ENCODE measurements at places on chromosomes 1 and 21.

DNA sequence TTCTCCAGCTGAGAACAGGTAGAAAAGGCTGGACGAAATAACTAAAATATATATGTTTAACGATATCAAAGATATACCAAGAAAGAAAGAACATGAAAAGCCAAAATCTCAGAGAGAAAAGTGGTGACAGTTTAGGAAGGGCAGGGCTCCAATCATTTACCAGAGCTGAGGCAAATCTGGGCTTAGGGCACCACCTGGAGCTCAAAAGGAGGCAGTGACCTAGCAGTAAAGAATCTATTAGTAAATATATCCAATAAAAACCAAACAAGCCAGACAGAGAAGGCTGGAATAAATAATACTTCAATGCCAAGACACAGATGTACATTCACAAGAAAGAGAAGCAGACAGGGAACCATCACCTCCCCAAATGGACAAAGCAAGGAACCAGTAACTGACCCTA lies 43.5 kb downstream of the CHIA start:
- peak; percentile 9 for DNase-seq

- DNase-seq, result no peak
These were observed 28.5 kb upstream of the ARHGAP29 start for GRCh38 chr1:94265906-94266305.

DNA sequence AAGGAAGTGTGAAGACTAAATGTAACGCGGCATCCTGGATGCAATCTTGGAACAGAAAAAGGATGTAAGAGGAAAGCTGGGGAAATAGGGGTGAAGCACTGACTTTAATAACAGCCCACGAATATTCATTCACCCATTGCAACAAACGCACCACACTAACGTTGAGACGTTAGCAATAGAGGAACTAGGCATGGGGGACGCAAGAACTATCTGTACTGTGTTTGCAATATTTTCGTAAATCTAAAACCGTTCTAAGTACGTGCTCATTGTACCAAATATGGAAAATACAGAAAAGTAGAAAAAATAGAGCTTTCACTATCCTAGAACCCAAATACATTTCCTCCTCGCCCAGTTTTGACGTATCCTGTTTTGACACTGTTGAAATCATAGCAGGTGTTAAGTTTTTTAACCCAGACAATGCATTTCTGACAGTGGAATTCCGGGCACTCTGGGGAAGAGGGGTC lies 3.9 kb downstream of the LAPTM5 start:
- no peak for DNase-seq

- no peak for DNase-seq
These were observed 1.0 kb downstream of the KCNK1 start for GRCh38 chr1:233614743-233615521.

GRCh38 chr1:80640978-80641377 lies 1159.8 kb upstream of the ADGRL2 start:
- DNase-seq, result no peak

DNA sequence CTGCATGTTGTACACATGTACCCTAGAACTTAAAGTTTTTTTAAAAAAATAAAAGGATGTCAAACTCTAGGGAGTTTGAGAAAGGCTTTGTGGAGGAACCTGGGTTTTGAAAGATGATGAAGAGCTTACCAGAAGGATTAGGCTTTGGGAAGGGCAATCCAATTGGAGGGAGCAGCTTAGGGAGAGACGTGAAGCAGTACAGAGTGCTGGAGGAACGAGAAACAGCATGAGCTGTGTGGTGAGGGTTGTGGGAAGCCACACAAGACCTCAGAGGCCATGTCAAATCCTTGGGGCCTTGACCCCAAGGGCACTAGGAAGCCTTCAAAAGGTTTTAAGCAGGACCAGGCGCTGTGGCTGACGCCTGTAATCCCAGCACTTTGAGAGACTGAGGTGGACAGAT lies 8.4 kb upstream of the KPNA6 start:
- DNase-seq, result no peak

DNA sequence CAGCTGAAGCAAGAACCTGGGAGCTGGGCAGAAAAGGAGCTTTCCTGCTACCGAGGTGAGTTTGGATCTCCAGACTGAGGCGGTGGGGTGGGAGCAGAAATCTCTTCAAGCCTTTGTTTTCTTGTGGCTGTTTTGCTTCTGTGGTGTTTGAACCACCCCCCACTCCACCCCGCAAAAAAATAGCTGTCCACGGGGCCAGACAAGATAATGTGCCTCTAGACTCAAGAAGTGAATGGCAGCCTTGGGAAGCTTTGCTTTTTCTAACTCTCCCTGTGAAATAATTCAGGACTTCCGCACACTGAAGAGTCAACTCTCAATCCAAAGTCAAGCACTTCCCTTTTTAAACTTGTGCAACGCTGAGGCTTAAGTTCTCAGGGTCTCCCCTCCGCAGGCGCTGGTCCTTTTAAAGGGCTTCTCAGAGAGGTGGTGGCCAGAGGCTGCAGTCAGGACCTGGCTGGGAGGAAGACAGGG lies 159.6 kb upstream of the COA6 start:
- no peak for DNase-seq

DNA sequence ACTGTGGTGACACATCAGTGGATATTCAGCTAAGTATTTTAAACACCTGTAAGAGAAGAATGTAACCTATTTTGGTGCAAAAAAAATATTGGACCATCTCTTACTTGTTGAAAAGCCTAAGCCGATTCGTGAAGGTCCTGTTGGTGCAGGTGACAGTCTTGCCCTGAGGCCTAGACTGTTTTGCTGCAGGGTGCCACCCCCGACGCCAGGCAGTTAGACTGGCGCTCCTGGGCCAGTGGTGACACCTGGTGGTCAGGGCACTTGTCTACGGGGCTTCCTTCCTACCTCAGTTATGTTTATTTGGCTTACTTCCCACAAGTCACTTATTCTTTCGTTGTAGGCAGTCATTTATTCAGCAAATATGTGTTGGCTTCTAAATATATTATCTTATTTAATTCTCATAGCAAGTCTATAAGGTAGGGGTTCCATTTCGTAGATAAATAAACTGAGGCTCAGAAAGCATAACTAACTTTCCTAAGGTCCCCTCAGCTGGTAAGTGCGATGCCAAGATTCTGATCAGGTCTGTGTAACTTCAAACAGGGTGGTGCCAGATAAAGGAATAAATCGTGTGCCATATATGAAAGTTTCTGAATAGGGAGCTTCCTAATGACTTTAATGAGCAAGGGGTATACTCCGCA lies 1.9 kb downstream of the EEIG2 start:
- DNase-seq, result peak; percentile 55

GRCh38 chr1:80250573-80251168 lies 1244.1 kb upstream of the ADGRL4 start:
- no peak for DNase-seq

GRCh38 chr21:38301321-38302214 lies 44.8 kb downstream of the KCNJ15 start:
- no peak for DNase-seq

DNA sequence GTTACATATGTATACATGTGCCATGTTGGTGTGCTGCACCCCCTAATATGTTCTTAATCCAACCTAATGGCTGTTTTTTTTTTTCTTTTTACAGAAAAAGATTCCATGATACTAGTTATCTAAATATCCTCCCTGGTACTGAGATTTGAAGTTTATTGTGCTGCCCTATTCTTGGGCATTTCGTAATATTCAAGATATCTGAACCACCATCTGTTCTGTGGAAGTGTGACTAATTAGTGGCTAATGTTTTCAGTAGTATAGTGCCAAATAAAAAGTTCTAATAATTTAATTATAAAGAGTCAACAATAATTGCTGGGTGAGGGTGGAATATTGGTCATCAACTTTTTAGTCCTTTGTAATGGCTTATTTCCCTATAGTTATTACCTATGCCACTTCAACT lies 217.5 kb downstream of the GABPA start:
- no peak for DNase-seq

GRCh38 chr1:156655151-156655903 lies 13.4 kb downstream of the BCAN start:
- no peak for DNase-seq

- DNase-seq, result no peak
These were observed 31.8 kb upstream of the KCND3 start for GRCh38 chr1:112021263-112021662.

- DNase-seq, result no peak
These were observed 10.1 kb upstream of the SLAMF9 start for GRCh38 chr1:159964144-159964543.

- DNase-seq, result no peak
These were observed 31.1 kb upstream of the POFUT2 start for GRCh38 chr21:45318556-45319404.

DNA sequence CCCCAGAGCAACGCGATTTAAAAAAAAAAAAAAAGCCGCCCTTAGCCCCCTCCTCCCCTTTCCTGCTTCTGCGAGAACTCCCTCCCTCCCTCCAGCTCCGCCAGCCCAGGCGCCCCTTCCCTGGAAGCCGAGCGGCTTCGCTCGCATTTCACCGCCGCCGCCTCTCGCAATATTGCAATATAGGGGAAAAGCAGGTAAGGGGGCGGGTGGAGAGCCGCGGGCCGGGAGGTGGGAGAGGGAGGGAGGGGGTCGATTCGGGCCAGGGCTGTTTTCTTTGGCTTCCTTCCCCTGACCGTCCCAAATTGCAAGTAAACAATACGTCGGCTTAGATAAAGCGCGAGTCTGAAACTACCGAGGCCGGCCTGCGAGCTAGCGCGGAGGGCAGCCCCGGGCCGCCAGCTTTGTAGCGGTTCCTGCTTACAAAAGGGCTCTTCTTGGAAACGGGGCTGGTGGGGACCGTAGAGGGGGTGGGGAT lies 408 bp downstream of the LMO4 start:
- no peak for DNase-seq

DNA sequence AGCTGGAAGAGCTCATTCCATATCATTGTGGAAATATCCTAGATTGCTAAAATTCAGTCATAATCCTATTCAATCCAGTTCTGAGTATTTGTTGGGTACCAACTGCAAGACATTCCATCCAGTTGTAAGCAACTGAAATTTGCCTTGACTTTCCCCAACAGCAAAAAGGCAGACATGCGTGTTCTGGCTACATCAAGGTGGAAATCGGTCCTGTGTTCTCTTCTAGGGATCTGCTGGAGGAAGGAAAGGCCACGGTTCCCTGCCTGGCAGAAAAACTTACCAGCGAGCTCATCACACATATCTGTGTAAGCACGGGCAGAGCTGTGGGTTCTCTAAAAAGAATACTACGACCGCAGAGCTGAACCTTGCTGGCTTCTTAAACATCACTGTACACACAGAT lies 17.5 kb downstream of the MX1 start:
- DNase-seq, result no peak

DNA sequence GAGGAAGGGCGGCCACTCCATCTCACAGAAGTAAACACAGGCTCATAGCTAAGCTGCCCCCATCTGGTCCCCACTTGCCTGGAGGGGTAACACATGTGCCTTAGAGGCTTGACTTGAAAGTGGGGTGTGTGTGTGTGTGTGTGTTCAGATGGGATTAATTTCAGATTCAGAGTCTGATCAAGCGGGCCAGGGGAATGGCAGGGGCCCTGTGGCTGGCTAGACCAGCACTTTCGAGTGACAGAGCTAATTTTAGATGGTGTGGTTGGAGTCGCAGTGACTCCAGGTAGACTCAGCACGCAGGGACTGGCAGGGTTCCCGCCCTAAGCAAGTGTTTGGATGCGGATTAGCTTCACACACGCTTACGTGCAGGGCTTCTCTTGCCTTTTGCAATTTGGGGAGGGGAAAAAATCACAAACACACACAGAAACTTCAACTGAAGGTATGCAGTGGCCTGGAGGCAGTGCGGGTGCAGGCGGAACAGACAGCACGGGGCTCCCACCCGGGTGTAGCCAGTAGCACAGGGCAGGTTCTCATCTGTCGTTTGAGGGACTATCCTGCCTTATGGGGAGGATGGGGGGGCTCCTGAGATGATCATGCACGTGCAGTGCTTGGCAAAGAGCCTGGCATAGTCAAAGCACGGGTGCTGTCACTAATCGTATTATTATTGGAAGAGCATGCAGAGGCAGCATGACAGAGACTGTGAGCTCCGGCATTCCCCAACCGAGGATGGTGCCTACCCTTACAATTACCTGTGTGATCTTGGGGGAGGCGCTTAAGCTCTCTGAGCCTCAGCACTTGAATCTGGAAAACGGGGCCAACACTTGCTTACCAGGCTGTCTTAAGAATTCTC lies 1.3 kb downstream of the EDN2 start:
- DNase-seq, result no peak

Data from activated CD4-positive, CD25-positive, alpha-beta regulatory T cell (primary cell).